ENCODE measurements at places on chromosomes 5 and 9. TPM values are rescaled to one million over a fixed set of nuclear protein-coding genes. Genes with fewer than 3 reads are reported as not detected.

The ITGA2 gene
- 1.7 TPM for total RNA-seq

The KIF2A gene
- total RNA-seq, result 158 TPM

The SPINK6 gene
- total RNA-seq, result not detected

The ADAMTS19 gene
- not detected for total RNA-seq

The OR1Q1 gene
- total RNA-seq, result not detected

Data from activated T-cell treated with anti-CD3 and anti-CD28 coated beads, Interleukin-2, amount 50 U/mL, for 72 hours (primary cell).